Stimulated activated CD4-positive, alpha-beta T cell treated with anti-CD3 and anti-CD28 coated beads, Interleukin-15, amount 100 ng/mL, for 1 hour (primary cell): ENCODE measurements at places on chromosomes 16 and 17.

- no peak for DNase-seq
Observed at GRCh38 chr16:81860287-81861266, 81.5 kb downstream of the PLCG2 start.

- no peak for DNase-seq
Observed at GRCh38 chr17:47877368-47878034, 18.5 kb upstream of the SP2 start.

- no peak for DNase-seq
Observed at GRCh38 chr16:24151482-24151939, 104.6 kb upstream of the CACNG3 start.

GRCh38 chr17:19592316-19592715 is 56.2 kb upstream of the ALDH3A2 start:
- DNase-seq, result no peak

DNA sequence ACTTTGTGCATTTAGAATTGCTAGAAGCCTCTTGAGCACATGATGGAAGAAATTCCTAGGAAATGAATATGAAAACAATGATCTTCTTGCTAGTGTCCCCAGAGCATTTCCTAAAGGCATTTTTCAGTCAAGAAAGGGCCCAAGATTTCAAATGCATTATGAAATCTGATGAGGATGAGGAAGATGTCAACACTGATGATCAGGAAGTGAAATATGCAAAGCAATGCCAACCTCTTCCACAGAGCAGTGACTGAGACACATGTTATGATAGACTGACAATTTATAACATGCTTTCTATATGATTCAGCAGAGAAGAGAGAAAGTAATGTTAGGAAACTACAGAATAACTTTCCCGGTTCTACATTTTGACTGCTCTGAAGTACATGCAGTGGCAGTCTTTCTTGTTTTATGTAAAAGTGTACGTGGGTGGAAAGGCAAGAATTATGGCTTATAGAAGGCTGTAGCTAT is 859.1 kb upstream of the GOT2 start:
- DNase-seq, result no peak

DNA sequence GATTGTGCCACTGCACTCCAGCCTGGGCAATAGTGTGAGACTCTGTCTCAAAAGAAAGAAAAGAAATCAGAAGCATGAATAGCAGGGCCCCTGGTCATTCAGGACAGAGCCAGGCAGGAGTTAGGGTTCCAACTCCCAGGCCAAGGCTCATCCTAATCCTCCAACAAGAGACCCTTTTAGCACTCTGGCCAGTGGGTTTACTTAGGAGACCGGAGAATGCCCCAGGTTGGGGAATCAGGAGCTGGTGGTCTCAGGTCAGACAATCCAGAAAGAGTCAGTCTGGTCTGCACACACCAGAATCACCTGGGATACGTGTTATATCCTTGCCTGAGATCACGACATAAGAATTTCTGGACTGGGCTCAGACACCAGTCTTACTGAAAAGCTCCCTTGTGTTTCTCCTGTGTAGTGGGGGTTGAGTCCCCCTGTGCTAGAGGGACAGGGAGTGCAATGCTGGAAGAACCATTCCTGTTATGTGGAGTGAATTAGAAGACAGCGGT is 48.7 kb downstream of the CCDC42 start:
- no peak for DNase-seq
